ENCODE measurements at places on chromosomes 16 and 17.

GRCh38 chr17:49338883-49339282 is 23.2 kb downstream of the ZNF652 start:
- no peak for DNase-seq

DNA sequence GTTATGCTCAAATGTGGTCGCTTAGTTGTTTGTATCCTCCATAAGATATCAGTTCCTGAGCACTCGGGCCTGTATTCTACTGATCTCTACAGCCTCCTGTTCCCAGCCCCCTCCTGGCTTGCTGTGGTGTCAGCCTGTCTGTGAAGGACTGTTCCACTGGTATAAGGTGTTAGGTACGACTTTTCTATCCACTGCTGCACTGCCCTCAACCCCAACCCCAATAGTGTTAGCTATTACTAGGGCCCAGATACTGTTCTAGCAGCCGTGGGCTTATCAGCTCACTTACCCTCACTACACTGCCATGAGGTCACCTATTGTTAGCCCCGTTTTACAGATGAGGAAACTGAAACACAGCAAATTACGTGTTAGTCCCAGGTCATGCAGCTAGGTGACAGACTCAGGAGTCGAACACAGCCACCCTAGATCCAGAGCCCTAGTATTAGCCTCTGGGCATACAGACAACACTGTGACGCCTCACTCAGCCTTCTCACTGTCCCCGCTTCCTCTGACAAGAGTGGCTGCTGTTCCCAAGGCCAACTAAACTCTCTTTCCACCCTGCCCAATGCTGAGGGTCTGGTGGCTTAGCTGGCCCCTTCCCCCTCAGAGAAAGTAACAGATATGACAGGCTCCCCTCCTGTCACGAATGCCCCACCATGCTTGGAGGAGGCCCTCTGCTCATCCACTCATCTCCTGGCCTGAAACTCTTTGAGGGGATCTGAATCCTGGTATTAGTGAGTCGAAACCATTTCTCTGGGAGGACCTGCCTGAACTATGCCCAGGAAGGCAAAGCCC is 25.6 kb upstream of the ZNF652 start:
- DNase-seq = no peak

DNA sequence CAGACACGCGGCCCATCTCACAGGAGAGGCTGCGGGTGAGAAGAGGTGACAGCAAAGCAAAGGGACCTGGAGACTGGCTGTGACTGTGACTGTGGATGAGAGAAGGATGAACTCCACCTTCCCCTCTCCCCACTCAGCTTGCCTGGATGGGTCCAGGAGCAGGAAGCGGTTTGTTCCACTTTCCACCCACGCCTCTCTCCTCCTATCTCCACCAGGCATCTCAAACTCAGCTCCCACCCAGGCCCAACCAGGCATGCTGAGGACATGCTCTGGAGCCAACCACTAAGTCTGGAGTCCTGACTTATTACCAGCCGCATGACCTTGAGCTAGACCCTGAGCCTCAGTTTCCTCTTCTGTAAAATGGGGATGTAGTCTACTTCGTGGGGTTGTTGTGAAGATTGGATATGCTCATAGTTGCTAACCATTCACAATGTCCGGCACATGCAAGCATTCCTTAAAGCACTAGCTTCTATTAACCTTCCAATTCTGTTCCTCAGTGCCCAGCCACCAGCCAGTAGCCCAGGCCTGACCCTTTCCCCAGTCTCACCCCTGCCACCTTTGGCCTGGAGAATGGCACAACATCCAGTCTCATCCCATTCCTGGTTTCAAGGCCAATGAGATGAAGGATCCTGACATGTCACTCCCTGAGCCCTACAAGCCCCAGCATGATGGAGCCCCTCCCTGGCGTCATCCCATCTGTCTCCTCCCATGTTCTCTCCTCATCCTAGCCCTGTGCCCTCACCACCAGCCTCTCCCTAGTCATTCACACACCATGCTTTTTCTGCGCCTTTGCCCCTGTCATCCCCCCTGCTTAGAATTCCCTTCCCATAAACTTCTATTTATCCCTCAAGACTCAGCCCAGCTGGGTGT is 2.3 kb downstream of the GAS2L2 start:
- DNase-seq = peak; percentile 39

- no peak for DNase-seq
Measured at GRCh38 chr16:29883987-29884386, 15.4 kb downstream of the SEZ6L2 start.
